ENCODE measurements at places on chromosomes 11 and 22.
A peak's percentile ranks its signal among the peaks of the same experiment; 100 is the strongest.

- peaks cover 26% of the 10 kb centered on the region for H3K4me1 ChIP-seq
- peaks cover 3% of the 10 kb centered on the region for H3K36me3 ChIP-seq
- no peak for DNase-seq
- H3K4me3 ChIP-seq: peak overlapping the region; percentile 87
- H3K27me3 ChIP-seq: no peaks in the 10 kb centered on the region
- no peak overlapping the region for H3K27ac ChIP-seq
Observed at GRCh38 chr22:26429458-26430286, 612 bp downstream of the ASPHD2 start.

DNA sequence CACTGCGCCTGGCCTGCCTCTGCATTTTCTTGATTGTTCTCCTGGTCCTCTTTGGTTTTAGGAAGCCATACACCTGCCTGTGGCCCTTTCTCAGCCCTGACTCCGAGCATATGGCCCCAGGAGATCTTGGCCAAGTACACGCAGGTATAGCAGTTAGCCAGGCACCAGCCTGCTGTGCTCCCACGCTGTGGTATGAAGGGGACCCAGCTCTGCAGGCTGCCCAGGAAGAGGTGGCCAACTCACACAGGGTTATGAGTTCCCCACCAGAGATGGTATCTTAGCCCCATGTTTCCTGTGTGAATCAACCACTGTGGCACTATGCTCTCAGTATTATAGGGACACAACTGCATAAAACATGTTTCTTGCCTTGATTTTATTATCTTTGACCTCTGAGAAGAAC, 31.1 kb downstream of the SGSM3 start:
- peaks cover 8% of the 10 kb centered on the region for H3K36me3 ChIP-seq
- peak overlapping the region; percentile 87 for H3K4me3 ChIP-seq
- peaks cover 51% of the 10 kb centered on the region for H3K4me1 ChIP-seq
- no peaks in the 10 kb centered on the region for H3K27me3 ChIP-seq

- H3K27ac ChIP-seq: peak overlapping the region; percentile 91
- peaks cover 82% of the 10 kb centered on the region for H3K4me1 ChIP-seq
- H3K27me3 ChIP-seq: no peaks in the 10 kb centered on the region
- peak overlapping the region; percentile 74 for H3K4me3 ChIP-seq
- peaks cover 3% of the 10 kb centered on the region for H3K36me3 ChIP-seq
- DNase-seq: no peak
Observed at GRCh38 chr11:13318498-13319295, 41.1 kb downstream of the BMAL1 start.

- H3K36me3 ChIP-seq: no peaks in the 10 kb centered on the region
- peak overlapping the region; percentile 97 for H3K27ac ChIP-seq
- H3K27me3 ChIP-seq: no peaks in the 10 kb centered on the region
Observed at GRCh38 chr11:61696602-61697001, 16.4 kb downstream of the DAGLA start.

- no peaks in the 10 kb centered on the region for H3K27me3 ChIP-seq
- peaks cover 3% of the 10 kb centered on the region for H3K36me3 ChIP-seq
- no peak for DNase-seq
- peak overlapping the region; percentile 82 for H3K27ac ChIP-seq
- peaks cover 15% of the 10 kb centered on the region for H3K4me1 ChIP-seq
Observed at GRCh38 chr22:21755851-21756284, 20.3 kb upstream of the YPEL1 start.

DNA sequence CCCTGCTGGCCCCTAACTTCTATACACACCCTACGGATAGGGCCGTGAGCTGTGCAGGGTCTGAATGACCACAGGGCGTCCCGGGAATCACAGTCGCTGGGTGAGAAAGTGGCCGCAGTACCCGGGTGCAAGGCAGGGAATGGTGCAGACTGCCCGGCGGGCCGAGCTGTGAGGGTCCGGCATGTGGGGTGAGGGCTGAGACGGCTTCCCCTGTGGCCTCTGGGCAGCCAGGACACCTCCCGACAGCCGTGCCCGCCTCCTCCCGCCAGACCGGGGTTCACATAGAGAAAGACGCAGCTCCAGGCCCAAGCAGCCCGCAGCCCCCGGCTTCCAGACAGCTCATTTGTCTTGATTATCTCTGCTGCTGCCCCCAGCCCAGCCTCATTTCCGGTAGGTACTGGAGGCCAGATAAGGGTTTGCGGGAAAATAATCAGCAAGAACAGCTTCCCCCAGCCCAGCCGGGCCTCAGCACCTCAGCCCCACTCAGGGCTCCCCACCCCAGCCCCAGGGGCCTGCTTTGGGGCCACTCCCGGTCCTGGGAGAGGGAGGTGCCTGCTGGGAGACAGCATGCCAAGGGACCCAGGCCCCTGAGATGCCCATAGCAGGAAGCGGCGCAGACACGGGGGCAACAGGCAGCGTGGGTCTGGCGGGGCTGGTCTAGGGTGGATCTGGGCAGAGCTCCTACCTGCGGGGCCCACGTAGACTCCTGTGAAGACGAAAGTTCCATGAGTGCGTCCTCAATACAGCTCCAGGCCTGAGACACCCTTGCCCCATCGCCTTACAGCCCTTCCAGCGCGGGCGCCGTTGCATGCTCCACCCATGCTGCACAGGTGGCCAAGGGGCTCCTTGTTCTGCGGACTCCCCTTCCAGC, 123.1 kb downstream of the BRD1 start:
- peaks cover 2% of the 10 kb centered on the region for H3K36me3 ChIP-seq
- H3K4me3 ChIP-seq: no peak overlapping the region

- H3K4me3 ChIP-seq: no peak overlapping the region
- no peak for DNase-seq
- no peak overlapping the region for H3K27ac ChIP-seq
- H3K27me3 ChIP-seq: peaks cover 33% of the 10 kb centered on the region
- no peaks in the 10 kb centered on the region for H3K36me3 ChIP-seq
- H3K4me1 ChIP-seq: no peaks in the 10 kb centered on the region
Observed at GRCh38 chr22:43564859-43565258, 153.0 kb downstream of the MPPED1 start.

DNA sequence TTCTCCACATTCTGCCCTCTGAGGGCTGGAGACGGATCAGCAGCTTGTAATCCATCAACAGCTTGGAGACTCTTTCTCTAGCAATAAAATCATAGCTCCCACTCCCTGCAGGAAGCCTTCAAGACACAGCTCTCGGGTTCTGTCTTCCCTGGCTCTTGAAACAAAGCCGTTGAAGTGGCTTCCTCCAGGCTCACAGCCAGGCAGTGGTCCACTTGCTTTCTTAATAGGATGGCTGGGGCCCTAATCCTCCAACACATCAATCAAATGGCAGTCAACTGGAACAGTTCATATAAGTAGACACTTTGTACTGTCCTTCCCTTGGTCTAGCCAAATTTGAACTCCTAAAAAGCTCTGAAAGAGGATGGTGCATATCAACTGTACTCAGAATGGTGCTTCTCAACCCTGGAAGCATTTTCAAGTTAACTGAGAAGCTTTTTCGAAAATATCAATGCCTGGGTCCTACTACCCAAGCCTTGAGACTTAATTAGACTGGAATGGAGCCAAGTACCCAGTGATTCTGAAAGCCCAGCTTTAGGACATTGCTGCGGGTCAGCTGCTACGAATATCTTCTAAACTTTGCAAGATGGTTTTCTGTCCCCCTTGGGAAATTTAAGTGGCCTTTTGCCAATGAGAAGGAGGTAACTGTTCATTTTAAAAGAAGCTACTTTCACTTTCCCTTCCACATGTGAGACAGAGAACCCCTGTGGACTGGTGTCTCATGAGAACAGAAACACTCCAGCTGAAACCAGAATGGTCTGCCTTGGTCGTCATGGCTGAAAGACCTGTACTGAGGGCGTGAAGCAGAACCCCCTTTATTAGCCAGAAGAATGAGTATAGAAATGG, 74.7 kb downstream of the SC5D start:
- no peaks in the 10 kb centered on the region for H3K27me3 ChIP-seq
- peak overlapping the region; percentile 70 for H3K27ac ChIP-seq
- H3K4me3 ChIP-seq: peak overlapping the region; percentile 85
- no peaks in the 10 kb centered on the region for H3K36me3 ChIP-seq
- DNase-seq: no peak

GRCh38 chr22:16866167-16866566, 41.0 kb upstream of the XKR3 start:
- no peaks in the 10 kb centered on the region for H3K27me3 ChIP-seq
- no peak overlapping the region for H3K27ac ChIP-seq
- DNase-seq: no peak
- H3K4me1 ChIP-seq: no peaks in the 10 kb centered on the region

GRCh38 chr11:47857892-47858543, 9.9 kb upstream of the NUP160 start:
- no peaks in the 10 kb centered on the region for H3K27me3 ChIP-seq
- peaks cover 2% of the 10 kb centered on the region for H3K36me3 ChIP-seq
- peaks cover 15% of the 10 kb centered on the region for H3K4me1 ChIP-seq
- peak overlapping the region; percentile 24 for H3K27ac ChIP-seq
- DNase-seq: no peak

- DNase-seq: no peak
- no peaks in the 10 kb centered on the region for H3K36me3 ChIP-seq
- H3K4me3 ChIP-seq: no peak overlapping the region
- no peak overlapping the region for H3K27ac ChIP-seq
Observed at GRCh38 chr22:33975841-33976240, 55.6 kb upstream of the LARGE1 start.

DNA sequence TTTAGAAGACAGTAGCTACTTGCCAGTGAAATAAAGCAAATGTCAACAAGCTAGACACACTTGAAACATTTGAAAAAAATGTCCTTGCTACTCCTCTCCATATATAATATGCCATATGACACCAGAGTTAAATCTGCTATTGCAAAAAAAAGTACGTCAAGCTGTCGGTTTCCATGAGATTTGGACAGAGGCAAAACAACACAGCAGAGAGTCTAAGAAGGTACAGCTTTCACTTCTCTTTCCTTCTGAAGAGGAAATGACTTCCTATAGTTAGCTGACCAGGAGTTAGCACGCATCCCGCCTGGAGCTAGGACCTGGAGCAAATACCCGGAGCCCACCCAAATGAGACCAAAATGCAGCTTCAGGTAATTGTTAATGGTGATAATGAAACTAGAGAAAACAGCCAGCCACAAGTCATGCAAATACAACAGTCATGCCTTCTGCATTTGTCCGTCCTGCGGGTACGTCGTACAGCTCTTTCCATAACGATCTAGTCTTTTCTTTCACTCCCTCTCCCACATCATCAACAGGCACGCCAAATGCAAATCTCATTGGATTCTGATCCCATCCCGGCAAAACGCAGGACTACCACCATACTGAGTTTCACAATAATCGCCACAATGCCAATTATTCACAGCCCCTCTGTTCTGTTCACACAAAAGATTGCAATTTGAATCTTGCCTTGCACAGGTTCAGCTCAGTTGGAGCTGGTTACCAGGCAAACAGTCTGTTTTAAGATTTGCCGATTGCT, 395.0 kb upstream of the CCDC90B start:
- no peaks in the 10 kb centered on the region for H3K36me3 ChIP-seq
- no peak for DNase-seq
- H3K27ac ChIP-seq: no peak overlapping the region
- no peak overlapping the region for H3K4me3 ChIP-seq
- peaks cover 9% of the 10 kb centered on the region for H3K27me3 ChIP-seq

DNA sequence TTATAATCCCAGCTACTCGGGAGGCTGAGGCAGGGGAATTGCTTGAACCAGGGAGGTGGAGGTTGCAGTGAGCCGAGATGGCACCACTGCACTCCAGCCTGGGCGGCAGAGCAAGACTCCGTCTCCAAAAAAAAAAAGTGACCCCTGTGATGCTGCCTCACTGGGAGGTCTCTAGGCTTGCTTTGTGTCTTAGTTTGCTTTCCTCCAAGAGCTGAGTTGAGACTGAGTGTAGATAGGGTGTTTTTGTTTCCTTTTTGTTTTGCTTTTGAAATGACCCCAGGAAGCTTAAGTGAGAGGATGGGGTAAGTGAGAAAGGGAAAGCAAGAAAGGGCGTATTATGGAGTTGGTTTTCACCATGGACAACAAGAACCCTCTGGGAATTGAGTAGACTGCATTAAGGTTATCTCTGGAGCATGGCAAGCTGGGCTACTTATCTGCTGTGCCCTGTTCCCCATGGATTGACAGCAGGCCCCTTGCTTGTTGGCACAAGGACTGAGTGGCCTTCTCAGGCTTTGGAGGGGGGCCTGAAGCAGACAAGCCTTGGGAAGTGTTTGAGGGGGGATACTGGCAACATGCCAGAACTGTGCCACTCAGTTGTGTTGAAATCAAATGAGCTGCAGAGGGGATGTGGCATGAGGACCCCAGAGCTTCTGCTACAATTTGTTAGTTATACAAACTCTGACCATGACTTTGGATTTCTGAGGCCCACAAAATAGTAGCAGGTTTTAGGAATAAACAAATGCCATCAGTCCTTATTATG, 300.6 kb upstream of the C11orf87 start:
- H3K4me1 ChIP-seq: no peaks in the 10 kb centered on the region
- DNase-seq: no peak
- H3K4me3 ChIP-seq: no peak overlapping the region
- no peak overlapping the region for H3K27ac ChIP-seq
- H3K36me3 ChIP-seq: no peaks in the 10 kb centered on the region

- no peak overlapping the region for H3K27ac ChIP-seq
- peaks cover 38% of the 10 kb centered on the region for H3K27me3 ChIP-seq
- H3K4me3 ChIP-seq: no peak overlapping the region
- H3K4me1 ChIP-seq: peaks cover 4% of the 10 kb centered on the region
Observed at GRCh38 chr11:32792948-32793475, 1.4 kb downstream of the CCDC73 start.

- no peaks in the 10 kb centered on the region for H3K4me1 ChIP-seq
- DNase-seq: no peak
- no peak overlapping the region for H3K27ac ChIP-seq
- peaks cover 38% of the 10 kb centered on the region for H3K27me3 ChIP-seq
Observed at GRCh38 chr22:45935573-45935972, 41.4 kb downstream of the WNT7B start.

GRCh38 chr11:81246941-81247340, 1486.7 kb downstream of the FAM181B start:
- H3K27me3 ChIP-seq: no peaks in the 10 kb centered on the region
- H3K36me3 ChIP-seq: no peaks in the 10 kb centered on the region
- no peak for DNase-seq
- H3K4me3 ChIP-seq: no peak overlapping the region
- no peak overlapping the region for H3K27ac ChIP-seq
- no peaks in the 10 kb centered on the region for H3K4me1 ChIP-seq

DNA sequence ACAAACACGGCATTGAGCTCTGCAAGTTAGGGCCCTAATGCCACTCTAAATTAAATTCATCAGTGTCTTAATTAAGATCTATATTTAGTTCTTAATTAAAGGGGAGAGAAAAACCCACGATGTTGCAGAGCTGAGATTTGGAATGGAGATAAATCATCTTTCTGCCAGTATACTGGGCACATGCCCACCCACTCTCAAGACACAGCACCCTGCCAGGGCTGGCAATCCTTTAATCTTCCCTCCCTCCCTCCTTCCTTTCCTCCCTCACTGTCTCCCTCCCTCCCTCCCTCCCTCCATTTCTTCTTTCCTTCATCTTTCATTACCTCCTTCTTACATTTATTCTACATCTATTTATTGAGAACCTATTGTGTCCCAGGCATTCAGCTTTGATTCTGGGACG, 194.8 kb downstream of the BUD13 start:
- H3K4me3 ChIP-seq: no peak overlapping the region
- no peak overlapping the region for H3K27ac ChIP-seq
- no peak for DNase-seq

All from T-helper 17 cell (primary cell).